ENCODE measurements at places on chromosomes 1 and 21. TPM values are rescaled to one million over a fixed set of nuclear protein-coding genes. Genes with fewer than 3 reads are reported as not detected.

TESK2 gene
- total RNA-seq: 6.0 TPM

CYB5RL gene
- total RNA-seq: 3.6 TPM

DNA sequence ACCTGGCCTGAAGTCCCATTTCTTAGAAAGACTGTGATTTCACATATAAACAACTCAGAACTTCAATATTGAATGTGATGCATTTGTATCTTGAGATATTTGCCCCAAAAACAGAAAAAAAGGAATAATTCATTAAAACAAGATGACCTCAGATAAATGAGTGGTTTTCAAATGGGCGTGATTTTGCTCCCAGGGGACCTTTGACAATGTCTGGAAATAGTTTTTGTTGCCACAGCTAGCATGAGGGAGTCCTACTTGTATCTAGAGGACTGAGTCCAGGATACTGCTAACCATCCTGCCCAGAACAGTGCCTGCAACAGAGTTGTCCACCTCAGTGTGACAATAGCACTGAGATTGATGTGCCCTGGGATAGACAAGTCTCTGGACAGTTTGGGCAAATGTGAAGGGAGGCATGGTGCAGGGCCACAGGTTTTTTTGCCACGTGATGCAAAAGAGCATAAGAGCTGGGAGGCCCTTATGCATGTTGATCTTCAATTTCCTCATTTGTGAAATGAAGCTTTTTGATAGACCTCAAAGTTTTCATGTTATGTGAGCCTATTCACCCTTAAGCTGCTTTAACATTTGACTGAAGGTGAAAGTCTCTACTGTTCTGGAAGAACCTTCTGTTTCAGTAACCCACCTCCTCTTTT is 46.2 kb downstream of the MAP3K7CL start:
- DNase-seq: no peak
- no peaks in the 10 kb centered on the region for H3K27me3 ChIP-seq
- peaks cover 22% of the 10 kb centered on the region for H3K4me1 ChIP-seq
- H3K27ac ChIP-seq: no peak overlapping the region

- no peak overlapping the region for H3K4me3 ChIP-seq
- H3K27ac ChIP-seq: peak overlapping the region; percentile 76
- no peaks in the 10 kb centered on the region for H3K27me3 ChIP-seq
- H3K4me1 ChIP-seq: peaks cover 40% of the 10 kb centered on the region
These were observed 32.3 kb downstream of the STPG1 start for GRCh38 chr1:24381256-24381655.

DNA sequence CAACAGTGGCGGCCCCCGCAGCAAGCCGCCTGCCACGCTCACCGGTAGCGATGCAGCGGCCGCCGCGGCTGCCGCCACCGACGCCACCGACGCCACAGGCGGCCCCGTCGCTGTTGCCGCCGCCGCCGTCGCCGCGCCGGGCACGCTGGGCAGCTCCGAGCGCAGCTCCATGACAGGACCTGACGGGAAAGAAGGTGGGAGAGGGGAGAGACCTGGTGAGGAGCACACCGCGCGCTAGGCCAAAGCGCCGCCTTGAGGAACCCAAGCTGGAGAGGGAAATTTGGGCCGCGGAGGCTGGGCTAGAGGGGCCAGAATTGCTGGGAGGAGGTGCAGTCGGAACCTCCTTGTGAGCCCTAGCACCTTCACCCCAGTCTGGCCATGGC is 1.9 kb downstream of the DMRTA2 start:
- H3K4me1 ChIP-seq: no peaks in the 10 kb centered on the region
- H3K4me3 ChIP-seq: no peak overlapping the region
- H3K36me3 ChIP-seq: no peaks in the 10 kb centered on the region
- no peaks in the 10 kb centered on the region for H3K27me3 ChIP-seq

DNA sequence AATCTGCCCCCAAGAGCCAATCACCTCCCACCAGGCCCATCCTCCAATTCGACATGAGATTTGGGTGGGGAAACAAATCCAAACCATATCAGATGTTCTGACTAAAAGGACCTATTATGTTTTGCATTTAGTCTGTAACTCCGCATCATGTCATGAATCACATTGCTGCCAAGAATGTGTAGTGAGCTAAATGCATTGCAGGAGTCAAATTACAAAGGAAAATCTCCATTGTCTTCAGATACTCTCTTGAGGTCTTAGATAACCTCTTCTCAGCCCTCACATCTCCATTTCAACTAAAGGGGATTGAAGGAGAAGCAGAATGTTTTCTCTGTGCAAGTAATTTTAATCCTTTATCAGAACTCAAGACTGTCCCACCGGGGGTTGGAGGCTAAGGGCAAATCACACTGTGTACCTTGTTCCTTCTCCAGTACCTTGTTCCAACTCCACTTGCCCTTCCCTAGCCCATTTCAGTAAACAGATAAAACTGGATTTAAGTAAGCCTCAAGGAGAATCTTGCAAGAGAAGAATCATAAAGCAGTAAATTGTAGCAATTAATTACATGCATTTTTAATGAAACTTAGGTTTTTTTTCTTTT is 34.1 kb downstream of the EXTL2 start:
- H3K27ac ChIP-seq: no peak overlapping the region
- peak; percentile 57 for DNase-seq
- H3K4me3 ChIP-seq: no peak overlapping the region
- no peaks in the 10 kb centered on the region for H3K4me1 ChIP-seq
- no peaks in the 10 kb centered on the region for H3K36me3 ChIP-seq

- H3K4me3 ChIP-seq: no peak overlapping the region
- peaks cover 12% of the 10 kb centered on the region for H3K4me1 ChIP-seq
- H3K27me3 ChIP-seq: no peaks in the 10 kb centered on the region
- no peak for DNase-seq
- H3K27ac ChIP-seq: no peak overlapping the region
These were observed 28.0 kb upstream of the RUNX3 start for GRCh38 chr1:24957808-24958752.

DNA sequence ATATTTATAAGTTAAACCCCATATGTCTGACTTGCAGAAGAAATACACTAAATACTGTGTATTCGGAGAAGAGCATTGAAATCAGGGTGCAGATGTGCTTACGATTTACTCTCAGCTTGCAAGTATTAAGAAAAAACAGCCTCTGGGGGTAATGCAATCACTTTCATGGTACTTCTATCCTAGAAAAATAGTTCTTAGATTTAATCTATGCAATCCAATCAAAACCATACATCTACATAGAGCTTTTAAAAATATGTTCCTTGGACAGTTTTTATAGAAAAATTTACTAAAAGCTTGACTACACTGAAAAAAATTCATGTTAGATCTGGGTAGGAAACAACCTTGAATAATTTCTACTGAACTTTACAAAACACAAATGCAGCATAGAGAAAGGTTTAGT is 890.3 kb upstream of the ADGRL2 start:
- no peaks in the 10 kb centered on the region for H3K36me3 ChIP-seq
- H3K4me3 ChIP-seq: no peak overlapping the region
- no peak overlapping the region for H3K27ac ChIP-seq
- no peaks in the 10 kb centered on the region for H3K27me3 ChIP-seq
- no peak for DNase-seq
